Activated CD4-positive, CD25-positive, alpha-beta regulatory T cell treated with anti-CD3 and anti-CD28 coated beads, Interleukin-2, amount 50 U/mL, for 16 hours (primary cell): ENCODE measurements at places on chromosomes 7 and 10.

DNA sequence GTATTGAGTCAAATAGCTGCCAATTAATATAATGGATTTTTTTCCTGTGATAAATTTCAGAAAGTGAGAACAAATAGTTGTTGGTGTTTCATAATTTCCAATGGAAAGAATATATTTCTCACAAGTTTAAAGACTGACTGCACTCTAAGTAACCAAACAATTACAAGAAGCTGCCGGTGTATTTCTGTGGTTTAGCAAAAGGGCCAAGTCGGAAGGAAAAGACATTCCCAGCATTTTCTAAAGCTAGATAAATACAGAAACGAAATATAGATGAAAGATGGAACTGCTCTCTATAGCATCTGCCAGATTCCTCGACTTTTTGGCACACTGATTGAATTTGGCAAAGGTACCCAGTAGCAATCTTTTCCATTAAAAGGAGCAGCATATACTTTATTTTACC lies 92.7 kb upstream of the MKX start:
- no peak for DNase-seq

GRCh38 chr7:108028111-108028510 lies 25.1 kb upstream of the LAMB1 start:
- DNase-seq = no peak

DNA sequence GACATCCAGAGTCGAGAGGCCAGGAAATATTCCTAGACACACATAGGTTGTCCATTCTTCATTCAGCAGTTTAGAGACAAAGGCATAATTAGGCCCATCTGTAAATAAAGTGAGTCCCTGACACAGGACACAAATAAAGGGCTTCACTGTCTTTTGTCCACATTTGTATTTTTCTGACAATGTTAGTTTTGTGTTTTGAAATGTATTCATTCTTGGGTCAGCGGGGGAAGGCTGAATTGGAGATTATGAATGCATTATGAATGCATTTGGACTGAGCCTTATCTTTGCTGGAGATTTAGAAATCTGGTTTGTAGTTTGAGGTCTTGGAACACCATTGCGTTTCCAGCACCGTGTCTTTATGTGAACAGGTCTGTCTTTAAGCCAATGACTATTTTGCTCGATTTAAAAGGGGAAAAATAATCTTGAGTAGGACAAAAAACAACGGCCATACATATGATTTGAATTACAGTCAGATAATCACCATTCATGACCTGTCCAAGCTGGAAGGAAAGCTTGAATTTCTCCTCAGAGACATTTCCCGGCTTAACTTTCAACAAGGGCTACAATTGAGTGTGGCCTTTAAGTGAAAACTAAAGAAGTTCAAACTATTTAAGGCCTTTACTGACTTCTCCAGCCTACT lies 334.8 kb downstream of the WDR11 start:
- DNase-seq = no peak

- no peak for DNase-seq
Observed at GRCh38 chr7:157634401-157635147, 297.8 kb downstream of the DNAJB6 start.

DNA sequence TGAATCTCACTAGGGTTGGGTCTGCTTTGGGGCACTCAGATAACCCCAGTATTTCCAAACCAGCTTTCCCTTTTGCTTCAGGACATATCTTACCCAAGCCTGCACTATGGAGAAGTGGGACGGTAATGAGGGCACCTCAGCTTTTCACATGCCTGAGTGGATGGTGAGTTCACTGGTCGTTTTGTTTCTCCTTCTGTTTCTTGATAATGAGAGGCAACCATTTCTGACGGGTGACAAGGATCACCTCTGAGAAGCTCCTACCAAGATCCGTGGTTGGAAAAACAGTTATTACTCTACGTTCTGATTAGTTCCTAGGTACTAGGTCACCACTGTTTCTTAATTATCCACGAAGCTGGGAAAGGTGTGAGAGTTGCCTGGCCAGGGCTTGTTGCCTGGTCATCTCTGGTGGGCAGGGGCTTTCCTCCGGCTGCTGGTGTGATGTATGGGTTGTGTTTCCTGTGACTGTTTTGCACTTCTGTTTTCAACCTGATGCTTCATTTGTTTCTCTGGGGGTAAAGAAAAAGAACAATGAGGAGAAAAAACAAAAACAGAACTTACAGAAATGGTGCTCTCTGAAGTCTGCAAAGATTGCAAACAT lies 65.7 kb upstream of the STRIP2 start:
- no peak for DNase-seq

GRCh38 chr10:132224343-132225072 lies 37.8 kb downstream of the DPYSL4 start:
- no peak for DNase-seq

- DNase-seq = no peak
Observed at GRCh38 chr10:51159841-51160240, 85.6 kb downstream of the PRKG1 start.
